ENCODE measurements at places on chromosomes 12 and 14.

DNA sequence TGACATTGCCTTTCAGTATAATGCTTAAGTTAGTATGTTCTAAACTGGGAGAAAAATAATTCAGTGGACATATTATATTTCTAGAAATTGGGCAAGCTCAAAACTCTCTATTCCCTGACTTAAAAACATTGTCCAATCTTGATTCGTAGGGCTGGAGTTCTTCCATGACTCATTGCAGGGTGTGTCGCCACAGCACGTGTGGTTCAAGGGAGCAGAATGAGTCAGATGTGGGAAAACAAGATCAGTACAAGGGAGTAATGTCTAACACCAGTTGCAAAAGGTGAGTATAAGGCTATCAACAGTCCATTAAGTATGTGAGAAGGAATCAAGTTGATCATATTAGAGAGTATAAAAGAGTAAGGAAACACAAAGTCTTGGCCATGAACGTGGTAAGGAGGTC lies 887.0 kb downstream of the TMTC2 start:
- DNase-seq, result no peak

GRCh38 chr14:94307410-94307992 lies 14.4 kb upstream of the SERPINA10 start:
- no peak for DNase-seq

DNA sequence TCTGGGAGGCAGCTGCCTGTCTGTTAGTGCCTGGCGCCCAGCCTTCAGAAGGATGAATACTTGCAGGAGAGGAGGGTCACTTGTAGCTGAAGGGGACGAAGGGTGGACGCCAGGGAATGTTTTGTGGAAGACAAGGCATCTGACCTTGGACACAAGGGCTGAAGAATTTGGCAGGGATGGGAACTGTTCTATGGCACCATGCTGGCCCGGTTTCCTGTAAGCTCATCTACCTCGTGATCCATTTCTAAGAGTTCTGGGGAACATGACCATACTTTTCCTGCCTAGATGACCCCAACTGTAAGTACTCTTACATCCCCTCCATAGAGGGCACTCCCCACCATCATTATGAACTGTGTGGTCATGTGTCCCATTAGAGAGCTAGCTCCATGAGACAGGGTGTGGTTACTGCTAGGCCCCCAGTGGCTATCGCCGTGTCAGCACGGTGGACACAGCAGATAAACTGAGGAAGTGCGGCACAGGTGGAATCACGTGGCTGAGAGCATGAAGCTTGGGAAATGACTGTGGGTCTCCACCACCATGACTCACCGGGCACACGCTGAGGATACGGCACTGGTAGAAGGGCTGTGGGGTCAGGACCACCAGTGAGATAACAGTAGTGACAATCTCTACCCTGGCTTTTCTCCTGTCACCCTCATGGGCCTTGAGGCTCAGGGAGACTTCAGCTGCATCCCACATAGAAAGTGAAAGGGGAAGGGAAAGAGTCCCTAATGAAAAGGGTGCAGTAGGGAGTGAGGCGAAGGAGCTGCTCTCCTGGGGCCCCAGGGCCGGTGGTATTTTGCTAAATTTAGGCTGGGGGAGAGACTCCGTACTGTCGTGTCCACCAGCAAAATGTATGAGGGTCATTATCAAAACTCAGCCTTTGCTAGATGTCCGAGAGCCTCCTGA lies 252.6 kb downstream of the FOXN3 start:
- no peak for DNase-seq

DNA sequence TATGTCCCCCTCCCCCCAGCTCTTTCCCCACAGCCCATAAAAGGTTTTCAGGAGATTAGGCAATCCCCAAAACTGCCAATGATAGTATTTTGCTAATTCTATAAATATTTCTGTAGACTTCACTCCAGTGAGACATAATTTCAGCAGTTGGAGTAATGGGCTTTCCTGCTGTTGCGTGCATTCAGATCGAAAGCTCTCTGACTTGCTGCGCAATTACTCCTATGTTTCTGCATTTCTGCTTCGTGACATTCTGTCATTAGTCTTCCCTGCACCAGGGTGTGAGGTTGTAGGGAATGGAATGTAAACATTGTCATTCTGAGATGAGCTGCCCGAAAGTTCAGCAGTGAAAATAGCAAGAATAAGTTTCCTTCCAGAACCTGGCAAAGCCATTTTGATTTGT lies 58.2 kb downstream of the SAMD4A start:
- DNase-seq, result no peak

DNA sequence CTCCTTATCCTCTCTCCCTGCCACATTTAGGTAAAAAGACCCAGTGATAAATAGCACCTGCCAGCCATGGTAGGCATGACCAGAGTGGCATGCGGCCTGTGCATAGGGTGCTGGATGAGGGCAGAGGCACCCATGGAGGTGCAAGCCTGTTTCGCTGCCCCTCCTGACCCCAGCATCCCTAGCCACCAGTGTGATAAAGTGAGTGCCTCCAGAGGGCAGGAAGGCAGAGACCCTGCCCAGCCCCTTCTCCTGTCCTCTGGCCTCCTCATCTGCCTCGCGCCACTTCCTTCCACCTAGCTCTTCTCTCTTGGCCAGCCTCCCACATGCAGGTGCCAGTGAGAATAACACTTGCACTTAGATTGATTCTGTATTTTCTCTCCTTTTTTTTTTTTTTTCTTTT lies 108.3 kb upstream of the FUT8 start:
- DNase-seq, result no peak

All from HFFc6 (cell line).